Fibroblast of lung (primary cell): ENCODE measurements at places on chromosomes 16 and 17.

DNA sequence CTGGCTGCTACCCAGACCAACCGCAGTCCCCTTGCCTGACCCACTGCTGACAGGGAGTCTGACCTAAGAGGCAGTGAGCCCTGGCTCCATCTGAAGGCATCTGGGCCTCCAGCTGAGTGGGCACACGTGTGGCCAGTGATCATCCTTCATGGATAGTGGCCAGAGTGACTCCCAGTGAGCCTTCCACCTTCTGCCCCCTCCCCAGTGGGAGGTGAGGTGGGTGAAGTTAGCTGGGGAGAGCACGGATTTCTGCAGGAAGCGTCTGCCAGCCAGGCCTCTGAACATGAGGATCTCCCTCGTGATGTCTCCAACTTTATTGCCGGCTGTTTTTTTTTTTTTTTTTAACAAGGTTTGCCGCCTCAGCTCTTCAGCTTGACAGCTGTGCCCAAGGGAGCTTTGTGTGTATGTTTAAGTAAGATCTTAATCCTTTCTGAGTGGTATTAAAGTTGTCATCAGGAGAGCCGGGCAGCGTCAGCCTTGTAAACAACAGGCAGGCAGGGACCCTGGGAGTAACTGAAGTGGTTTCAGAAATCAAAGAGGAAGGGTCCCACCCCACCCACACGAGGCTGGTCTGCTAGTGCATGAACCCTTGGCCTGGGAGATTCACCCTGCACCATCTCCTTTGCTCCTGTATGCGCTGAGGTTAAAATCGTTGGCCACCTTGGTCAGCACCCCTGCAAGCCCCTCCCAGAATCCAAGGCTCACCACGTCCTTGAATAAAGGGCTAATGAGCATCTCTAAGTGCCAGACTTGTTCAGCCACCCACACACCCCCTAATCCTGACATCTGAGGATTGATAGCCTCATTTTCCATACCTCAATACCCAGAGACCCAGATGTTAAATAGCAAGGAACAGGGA, 33.3 kb downstream of the RHBDL3 start:
- no peak for DNase-seq

DNA sequence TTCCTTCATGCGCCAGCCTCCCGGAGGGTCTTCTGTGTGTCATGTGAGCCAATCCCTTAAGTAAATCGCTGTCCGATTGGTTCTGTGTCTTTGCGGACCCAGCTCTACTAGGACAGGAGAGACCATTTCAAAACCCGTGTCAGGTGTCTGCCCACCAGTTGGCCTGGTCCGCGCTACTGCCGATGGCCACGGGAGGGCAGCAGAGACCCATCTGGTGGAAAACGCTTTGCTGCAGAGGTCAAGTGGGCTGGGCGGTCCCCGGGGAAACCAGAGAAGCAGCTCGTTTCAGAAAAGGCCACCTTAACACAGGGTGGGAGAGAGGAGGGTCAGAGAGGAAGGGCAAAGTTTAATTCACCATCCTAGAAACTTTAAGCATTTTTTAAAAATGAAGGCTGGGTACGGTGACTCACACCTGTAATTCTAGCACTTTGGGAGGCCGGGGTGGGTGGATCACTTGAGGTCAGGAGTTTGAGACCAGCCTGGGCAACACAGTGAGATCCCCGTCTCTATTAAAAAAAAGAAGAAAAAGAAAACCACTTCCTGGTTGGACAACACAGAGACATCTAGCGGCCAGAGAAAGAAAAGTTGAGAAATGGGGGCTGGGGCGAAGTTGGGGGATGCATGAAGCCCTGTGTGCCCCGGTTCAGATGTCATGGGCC, 2.8 kb upstream of the CIBAR2 start:
- peak; percentile 79 for DNase-seq

GRCh38 chr17:37701496-37701898, 43.4 kb downstream of the HNF1B start:
- peak; percentile 11 for DNase-seq

DNA sequence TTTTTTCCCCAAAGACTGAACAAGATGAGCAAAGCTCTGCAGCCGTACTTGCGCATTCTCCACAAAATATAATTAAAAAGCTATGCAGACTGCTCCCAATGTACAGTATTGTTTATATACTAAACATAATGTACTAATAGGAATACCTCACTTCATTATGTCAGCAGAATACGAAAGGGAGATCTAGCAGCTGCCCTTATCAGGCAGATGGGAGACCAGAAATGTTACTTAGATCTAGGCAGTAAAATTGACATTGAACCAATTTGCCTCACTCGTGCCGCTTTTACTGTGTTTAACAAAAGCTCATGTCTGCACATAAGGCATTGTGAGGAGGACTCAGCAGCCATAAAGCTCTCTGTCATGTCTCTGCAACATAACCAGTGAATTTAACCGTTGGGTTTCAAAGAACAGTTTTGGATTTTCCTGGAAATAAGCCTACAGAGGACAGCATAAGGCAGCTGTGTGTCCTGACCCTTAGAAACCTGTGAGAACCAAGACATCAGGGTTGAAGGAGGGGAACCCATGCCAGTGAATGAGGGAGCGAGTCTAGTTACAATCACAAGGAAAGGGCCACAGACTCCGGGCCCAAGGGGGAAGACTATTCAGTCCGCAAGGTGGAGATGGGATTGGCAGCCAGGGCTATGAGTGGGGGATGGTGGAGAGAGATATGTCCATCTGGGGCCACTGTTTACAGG, 71.4 kb downstream of the GNAO1 start:
- no peak for DNase-seq

DNA sequence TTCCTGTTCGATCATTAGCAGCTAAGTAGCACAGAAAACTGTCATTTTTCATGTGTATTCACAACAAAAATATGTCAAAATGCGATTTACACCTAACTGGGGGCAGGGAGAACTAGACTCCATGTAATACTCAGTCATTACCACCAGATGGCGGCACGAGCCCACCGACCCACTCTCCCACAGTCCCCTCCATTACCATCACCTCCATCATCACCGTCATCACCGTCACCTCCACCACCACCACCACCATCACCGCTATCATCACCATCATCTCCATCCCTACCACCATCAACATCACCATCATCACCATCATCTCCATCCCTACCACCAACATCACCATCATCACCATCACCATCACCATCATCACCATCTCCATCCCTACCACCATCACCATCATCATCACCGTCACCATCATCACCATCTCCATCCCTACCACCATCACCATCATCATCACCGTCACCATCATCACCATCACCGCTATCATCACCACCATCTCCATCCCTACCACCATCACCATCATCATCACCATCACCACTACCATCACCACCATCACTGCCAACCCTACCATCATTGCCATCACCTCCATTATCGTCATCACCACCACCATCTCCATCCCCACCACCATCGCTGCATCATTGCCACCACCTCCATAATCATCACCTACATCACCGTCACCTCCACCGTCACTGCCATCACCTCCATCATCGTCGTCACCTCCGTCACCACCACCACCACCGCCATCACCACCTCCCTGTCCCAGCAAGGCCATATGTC, 14.4 kb downstream of the NDUFAF8 start:
- DNase-seq = peak; percentile 10

GRCh38 chr17:32596628-32597027, 109.8 kb downstream of the CDK5R1 start:
- peak; percentile 2 for DNase-seq

- DNase-seq = no peak
Measured at GRCh38 chr16:66421891-66422290, 5.2 kb upstream of the BEAN1 start.

DNA sequence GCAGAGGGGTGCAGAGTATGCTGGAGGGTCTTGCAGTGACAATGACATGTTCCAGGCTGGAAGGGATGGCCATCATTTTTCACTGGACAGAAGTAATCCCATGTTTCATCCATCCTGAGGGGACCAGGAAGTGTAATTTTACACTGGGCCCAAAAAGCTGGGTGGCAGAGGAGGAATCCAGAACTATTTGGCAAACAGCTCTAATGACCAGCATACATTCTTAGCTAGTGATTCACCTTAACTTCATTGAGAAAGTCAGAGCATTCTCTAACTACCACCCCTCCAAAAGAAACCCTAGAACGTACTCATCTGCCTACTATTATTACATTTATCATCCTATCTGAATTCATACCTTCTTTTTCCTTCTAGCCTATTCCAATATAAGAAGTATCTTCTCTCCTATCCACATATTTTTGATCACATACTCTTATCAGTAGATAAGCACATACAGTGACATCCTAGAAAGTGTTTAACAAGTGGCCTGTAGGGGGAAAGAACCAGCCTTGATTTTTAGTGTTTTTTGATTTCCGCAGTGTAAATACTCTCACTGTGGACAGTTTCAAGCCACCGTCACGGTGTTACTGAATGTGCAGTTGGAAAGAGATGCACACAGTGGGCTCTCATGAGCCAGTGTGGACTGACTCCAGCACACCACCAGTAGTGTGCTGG, 118.1 kb downstream of the FTO start:
- peak; percentile 68 for DNase-seq

GRCh38 chr16:49542391-49542891, 168.8 kb downstream of the C16orf78 start:
- no peak for DNase-seq

GRCh38 chr17:44061446-44061845, 5.0 kb downstream of the LSM12 start:
- DNase-seq = no peak

DNA sequence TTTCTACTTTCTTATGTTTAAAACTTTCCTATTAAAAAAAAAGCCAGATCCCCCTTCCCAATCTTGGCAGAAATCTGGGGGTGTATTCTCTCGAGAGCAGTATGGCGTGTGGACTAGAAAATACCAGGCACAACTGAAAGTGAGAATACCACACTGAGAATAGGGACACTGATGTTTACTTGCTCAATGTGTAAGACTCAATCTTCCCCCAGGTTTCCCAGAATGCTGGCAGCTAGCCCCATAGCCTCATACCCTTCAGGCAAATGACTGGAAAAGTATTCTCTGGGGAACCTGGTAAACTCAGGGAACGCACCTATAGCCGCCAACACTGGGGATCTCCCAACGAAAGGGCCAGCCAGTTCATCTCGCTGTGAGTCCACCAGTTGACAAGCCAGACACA, 15.3 kb downstream of the ZZEF1 start:
- DNase-seq = no peak

- DNase-seq = no peak
Measured at GRCh38 chr17:1898332-1898731, 68.5 kb downstream of the RPA1 start.

- DNase-seq = peak; percentile 87
Measured at GRCh38 chr16:20918486-20919239, 18.1 kb downstream of the LYRM1 start.

DNA sequence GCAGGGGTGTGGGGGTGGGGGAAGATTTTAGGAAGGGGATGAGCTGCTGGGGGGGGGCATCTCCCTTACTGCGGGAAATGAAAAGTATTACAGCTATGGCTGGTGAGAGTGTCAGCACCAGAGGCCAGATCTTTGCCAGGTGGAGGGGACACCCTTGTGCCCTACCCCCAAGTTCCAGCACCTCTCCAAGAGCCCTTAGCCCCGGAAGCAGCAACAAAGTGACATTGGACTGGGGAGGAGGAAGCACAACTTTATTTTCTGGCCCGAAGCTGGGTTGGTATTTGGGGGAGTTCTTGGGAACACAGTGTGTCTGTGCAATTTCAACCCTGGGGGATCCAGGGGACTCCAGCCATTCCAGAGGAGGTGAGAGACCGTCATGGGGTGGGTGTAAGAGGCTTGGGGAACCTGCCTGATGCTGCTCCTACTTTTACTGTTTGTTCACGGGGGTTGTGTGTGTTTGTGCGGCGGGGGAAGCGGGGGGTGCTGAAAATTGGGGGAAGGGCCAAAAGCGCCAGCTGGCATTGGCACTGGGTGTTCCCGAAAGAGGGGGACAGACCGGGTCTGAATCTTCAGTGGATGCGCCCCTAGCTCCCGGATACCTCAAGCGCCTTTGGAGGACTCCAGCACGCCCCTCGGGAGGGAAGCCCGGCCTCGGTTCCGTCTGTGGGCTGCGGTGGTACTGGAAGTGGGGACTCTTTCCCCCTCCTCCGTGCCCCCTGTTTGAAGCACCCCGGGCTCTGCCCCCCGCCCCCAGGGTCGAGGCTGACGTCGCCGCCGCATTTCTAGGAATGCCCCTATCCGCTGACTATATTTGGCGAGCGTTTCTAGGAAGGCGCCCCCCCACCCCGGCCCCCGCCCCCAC, 230.3 kb downstream of the MRTFB start:
- DNase-seq = no peak

DNA sequence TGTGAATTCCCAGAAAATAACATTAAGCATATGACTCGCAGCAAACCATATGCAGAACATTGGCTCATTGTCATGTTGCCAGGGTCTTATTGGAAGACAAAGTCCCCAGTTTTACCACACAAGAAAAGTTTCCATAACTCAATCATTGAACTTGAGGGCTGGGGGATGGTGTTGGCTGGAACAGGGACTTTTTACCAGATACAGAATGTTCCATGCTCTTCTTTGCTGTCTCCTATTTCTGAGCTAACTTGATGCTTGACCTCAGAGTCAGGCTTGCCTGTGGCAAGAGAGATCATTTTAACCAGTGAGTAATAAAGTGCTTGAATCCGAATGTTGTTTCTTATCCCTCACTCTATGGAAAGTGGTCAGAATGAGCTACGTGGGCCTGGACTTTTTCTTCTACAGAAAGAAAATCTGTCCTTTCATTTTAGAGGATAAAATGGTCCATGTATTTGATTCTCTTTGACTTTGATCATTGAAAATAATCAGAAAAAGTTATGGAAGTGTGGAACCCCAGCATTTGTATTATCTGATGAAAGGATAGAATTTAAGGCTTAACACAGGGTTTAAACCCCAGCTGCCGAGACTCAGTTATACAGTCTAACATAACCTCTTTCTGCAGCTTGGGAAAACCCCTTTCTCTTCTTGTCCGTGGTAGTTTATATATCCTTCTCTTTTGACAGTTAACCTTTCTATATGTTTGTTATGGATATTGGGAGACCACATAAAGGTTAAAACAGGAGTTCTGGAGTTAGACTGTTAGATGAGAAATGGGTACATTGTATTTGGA, 67.0 kb downstream of the TUBD1 start:
- peak; percentile 97 for DNase-seq

DNA sequence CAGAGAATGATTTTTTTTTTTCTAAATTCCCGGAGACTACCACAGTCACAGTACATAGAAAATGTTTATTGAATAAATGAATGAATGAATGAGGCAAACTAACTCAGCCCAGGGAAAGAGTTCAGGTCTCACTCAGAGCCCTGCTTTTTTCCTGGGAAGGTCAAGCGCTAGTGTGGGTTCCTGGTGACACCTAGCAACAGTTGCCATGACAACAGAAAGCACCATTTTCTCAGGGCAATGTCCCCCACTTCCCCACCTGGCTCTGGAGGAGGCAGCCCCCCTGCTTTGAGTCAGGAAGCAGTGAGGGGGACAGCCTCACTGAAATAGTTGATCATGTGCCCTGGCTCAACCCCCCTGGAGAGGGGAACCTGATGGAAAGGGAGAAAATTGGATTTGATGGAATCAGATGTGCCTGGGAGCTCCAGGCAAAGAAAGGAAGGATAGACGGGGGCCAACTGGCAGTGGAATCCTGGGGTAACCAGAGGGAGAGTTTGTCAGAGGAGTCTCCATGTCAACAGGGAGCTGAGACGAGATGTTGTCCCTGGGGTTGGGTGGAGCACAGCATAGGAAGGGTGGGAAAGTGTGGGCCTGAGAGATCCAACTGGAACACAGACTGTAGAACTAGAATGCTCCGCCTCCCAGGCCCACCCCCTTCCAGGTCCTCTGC, 242.2 kb upstream of the CCL2 start:
- no peak for DNase-seq

- no peak for DNase-seq
Measured at GRCh38 chr17:62688398-62689160, 61.1 kb downstream of the MRC2 start.
